Panc1 (cell line): ENCODE measurements at places on chromosomes 1 and 21. TPM values are rescaled to one million over a fixed set of nuclear protein-coding genes. Genes with fewer than 3 reads are reported as not detected.

BGLAP gene
- total RNA-seq, result 0.67 TPM

CLCA1 gene
- total RNA-seq, result 0.08 TPM

HNRNPU gene
- total RNA-seq, result 361 TPM

TMEM69 gene
- 19.1 TPM for total RNA-seq

- DNase-seq, result no peak
These were observed 51.2 kb downstream of the TPR start for GRCh38 chr1:186323865-186324264.

DNA sequence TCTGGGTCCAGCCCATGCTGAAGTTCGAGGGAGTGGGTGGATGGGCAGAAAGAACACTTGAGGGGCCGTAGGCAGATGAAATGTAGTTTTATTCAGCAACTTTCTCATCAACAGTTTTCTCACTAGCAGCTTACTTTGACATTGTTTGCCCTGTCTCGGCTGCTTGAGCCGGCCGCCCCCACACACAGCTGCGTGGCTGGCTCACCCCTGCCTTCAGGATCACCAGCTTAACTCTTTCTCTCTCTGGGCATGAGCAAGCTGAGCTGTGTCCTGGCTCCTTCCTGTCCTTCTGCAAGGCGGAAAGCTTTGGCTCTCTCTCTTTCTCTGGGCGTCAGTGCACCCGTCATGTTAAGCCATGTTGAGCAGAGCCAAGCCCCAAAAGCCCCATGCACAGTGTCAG lies 104.4 kb upstream of the GNG12 start:
- DNase-seq, result no peak

DNA sequence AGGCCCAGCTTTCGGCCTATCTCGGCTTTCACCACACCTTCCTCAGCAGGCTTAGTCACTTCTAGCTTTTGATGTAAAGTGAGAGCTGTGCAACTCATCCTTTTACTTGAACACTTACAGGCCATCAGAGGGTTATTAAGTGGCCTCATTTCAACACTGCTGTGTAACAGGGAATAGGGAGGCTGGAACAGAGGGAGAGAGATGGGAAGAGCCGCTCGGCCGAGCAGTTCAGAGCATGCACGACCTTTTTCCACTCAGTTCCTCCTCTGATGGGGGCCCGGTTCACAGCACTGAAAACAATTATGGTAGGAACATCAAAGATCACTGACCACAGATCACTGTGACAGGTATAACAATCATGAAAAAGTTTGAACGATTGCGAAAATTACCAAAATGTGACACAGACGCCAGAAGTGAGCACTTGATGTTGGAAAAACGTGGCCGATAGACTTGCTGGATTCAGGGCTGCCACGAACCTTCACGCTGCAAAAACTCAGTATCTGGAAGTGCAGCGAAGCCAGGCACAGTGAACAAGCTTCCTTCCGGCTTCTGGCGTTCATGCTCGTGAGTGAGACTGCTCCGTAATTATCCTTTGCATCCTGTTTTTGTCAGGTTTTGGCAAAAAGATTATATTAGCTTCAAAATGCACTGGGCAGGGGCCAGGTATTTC lies 28.6 kb downstream of the AGPAT3 start:
- no peak for DNase-seq

DNA sequence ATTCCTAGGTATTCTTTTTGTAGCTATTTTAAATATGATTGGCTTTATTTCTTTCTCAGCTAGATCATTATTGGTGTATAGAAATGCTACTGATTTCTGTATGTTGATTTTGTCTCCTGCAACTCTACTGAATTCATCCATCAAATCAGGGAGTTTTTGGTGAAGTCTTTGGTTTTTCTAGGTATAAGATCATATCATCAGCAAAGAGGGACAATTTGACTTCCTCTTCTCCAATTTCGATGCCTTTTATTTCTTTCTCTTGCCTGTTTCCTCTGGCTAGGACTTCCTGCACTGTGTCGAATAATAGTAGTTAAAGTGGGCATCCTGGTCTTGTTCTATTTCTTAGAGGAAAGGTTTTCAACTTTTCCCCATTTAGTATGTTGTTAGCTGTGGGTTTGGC lies 27.5 kb upstream of the PRKACB start:
- no peak for DNase-seq

DNA sequence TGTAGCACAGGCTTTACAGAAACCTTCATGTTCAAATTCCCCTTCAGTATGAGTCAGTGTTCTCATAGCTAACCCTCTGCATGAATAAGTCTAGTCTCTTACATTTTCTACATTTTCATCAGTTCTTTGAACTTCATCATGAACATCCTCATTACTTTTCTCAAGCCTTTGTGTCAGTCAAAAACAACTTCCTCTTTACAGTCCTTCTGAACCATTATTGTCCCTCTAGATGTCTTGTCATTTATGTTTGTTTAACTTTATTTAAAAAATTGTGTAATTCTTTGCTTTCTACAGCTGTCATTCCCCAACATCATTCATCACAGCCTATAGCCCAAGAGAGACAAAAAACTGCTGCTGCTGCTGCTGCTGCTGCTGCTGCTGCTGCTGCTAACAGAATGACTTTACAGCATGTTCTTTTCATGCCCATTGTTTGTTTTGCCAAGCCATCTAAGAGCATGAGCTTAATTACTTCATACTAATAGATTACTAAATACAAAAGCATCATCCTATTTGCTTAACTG lies 133.1 kb downstream of the LRRC40 start:
- no peak for DNase-seq

DNA sequence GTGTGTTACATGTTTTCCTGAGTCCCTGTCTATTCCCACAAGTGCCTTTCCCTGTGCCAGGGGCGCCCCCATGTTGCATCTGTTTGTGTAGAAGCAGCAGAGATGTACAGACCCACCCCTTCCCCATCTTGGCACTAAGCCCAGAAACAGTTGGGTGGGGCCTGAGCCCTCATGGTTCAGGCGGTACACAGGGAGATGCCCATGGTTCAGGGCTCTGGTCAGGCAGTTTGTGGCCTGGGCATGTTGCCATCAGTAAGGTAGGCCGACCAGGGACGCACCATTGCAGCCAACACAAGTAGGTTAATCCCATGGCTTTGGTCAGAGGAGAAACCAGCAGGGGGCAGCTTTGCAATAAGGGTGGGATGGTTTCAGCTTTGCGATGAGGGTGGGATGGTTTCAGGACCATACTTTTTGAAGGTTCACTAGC lies 914 bp upstream of the ADGRB2 start:
- no peak for DNase-seq

DNA sequence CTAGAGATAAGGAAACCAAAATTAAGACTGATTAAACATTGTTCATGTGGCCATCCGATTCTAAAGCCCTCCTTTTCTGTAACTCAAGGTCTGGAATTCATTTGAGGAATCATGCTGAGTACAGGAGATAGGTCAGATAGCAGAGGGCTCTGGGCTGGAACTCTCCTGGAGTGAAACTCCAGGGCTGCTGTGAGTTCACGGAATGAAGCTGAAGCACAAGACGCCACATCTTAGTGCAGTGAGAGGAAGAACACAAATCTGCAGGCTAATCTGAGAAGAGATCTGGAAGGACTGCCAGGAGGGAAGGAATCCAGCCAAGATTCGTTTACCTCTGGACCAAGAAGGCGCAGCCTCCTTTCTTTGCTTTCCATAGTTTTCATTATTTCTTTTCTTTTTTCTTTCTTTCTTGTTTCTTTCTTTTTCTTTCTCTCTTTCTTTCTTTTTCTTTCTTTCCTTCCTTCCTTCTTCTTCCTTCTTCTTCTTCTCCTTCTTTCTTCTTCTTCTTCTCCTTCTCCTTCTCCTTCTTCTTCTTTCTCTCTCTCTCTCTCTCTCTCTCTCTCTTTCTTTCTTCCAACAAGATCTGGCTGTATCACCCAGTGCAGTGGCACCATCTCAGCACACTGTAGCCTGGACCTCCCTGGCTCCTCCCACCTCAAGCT lies 74.8 kb upstream of the ATP1B1 start:
- DNase-seq, result no peak

DNA sequence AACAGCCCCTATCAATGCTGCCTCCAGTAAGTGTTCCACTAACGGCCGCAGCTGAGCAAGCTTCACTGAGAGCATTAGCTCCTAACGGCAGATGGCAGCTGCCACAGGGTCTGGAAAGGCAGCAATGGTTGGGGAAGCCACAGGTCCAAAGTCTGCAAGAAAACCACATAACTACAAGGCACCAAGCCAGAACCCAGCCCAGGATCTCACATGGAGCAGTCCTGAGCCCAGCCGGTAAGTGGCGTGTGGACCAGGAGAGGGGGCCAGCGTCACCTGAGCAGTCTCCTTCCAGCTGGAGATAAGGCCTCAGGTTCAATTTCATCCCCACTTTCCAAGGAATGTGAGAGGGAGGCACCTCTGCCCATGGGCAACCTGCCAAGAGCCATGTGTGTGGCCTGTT lies 13.2 kb downstream of the SYT2 start:
- no peak for DNase-seq

DNA sequence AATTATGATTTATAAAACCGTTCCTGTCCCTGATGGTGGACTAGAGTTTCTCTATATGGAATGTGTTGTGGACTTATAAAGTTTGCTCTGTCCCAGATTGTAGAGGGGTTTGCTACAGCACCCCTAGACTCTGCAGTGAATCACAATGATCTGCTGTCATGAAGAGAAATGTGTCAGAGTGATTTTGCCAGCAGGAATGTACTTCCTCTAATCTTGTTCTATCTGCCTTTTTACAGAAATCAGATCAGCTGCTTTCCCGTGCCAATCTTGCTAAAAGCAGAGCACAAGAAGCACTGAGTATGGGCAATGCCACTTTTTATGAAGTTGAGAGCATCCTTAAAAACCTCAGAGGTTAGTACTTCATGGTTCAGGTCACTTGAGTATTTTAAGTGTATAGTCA lies 52.0 kb downstream of the LAMC2 start:
- DNase-seq, result no peak

DNA sequence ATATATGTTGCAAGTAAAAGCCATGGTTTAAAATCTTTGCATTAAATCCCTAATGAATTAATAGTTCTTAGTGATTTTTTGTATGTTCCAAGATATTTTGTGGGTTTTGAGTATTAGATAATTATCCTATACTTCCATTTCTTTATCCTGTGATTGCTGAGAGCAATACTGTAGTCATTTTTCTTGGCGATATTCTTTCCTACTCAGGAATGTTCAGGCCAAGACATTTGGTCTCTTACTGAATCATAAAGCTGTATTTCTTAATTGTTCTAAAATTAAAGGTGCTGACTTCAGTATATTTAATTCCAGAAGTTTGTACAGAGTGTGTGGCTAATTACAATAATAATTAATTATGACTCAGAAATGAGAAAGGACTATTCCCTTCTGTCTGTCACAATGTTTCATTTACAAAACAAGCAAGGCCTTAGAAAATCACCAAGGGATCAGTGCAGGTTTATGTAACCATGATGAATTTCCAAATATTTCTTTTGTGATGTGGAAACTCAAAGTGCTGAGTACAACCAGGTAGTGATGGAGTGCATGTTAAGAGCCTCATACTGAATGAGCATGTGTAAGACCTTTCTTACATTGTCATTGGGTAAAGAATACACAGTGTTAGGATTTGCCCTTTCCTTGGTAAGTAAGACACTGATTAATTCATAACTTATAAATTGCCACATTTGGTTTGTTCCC lies 161.2 kb downstream of the HMCN1 start:
- no peak for DNase-seq

DNA sequence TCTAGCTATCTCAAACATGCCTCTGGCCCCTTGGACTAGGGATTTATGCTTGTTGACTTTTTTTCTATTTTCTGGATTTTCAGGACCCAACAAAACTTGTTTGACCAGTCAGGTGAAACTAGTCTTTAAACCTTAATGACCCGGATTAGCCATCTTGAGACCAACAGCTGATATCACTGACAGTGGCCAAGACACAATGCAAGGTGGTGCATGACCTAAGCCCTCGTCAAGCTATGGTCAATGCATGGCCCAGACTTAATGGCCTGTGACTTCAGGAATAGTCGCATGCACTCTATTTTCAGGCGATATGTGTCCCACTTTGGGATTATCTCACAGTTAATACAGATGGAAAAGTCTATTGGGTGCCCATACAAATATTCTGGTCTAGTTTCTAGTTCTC lies 190.4 kb downstream of the ZBTB18 start:
- DNase-seq, result no peak

- DNase-seq, result no peak
These were observed 238.1 kb downstream of the LRRC40 start for GRCh38 chr1:69967245-69967766.

- no peak for DNase-seq
These were observed 352 bp downstream of the KCNK1 start for GRCh38 chr1:233614173-233614742.

DNA sequence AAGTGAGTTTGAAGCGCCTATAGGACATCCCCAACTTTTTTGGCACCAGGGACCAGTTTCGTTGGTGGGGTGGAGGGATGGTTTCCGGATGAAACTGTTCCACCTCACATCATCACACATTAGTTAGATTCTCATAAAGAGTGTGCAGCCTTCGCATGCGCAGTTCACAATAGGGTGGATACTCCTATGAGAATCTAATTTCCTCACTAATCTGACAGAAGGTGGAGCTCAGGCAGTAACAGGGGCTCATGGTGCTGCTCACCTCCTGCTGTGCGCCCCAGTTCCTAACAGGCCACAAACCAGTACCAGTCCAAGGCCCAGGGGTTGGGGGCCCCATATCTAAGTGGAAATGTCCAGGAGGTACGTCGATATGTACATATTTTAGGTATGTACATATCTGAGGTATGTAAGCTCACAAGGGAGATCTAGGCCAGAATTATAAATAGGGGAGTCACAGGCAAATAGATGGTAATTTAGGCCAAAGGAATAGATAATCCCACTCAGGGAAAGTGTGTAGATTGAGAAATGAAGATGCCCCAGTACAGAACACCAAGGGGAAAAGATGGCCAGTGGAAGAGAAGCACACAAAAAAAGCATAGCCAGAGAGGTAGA lies 27.5 kb upstream of the RASAL2 start:
- DNase-seq, result no peak

DNA sequence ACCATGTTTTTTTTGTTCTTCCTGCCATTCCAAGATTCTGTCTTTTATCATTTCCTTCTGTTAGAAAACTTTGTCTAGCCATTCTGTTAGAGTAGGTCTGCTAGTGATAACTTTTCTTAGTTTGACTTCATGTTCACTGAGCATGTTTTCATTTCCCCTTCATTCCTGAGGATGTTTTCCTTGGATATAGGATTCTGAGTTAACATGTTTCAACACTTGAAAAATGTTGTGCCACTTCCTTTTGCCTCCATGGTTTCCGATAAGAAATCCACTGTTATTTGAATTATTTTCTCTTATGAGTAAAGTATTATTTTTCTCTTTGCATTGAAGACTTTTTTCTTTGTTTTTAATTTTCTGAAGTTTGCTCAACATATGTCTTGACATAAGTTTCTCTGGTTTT lies 66.7 kb downstream of the ATP1A1 start:
- DNase-seq, result no peak

- no peak for DNase-seq
These were observed at the start of gene PADI2 for GRCh38 chr1:17119076-17119772. TSS of gene PADI2 (minus strand) at chr1:17119451. CDS start at chr1:17119371, 80 bp downstream.
